Left lung (tissue), 14 donors: ENCODE measurements at places on chromosomes 11 and 22. TPM values are rescaled to one million over a fixed set of nuclear protein-coding genes. Genes with fewer than 3 reads are reported as not detected.
A peak's percentile ranks its signal among the peaks of the same experiment; 100 is the strongest.

APOBEC3C gene
- 36.1 TPM for total RNA-seq

SF3A1 gene
- total RNA-seq, result 133 TPM

BTG4 gene
- total RNA-seq, result not detected

KRTAP5-2 gene
- total RNA-seq, result not detected

HMOX1 gene
- total RNA-seq, result 43.4 TPM

CD3G gene
- total RNA-seq, result 3.8 TPM

DNA sequence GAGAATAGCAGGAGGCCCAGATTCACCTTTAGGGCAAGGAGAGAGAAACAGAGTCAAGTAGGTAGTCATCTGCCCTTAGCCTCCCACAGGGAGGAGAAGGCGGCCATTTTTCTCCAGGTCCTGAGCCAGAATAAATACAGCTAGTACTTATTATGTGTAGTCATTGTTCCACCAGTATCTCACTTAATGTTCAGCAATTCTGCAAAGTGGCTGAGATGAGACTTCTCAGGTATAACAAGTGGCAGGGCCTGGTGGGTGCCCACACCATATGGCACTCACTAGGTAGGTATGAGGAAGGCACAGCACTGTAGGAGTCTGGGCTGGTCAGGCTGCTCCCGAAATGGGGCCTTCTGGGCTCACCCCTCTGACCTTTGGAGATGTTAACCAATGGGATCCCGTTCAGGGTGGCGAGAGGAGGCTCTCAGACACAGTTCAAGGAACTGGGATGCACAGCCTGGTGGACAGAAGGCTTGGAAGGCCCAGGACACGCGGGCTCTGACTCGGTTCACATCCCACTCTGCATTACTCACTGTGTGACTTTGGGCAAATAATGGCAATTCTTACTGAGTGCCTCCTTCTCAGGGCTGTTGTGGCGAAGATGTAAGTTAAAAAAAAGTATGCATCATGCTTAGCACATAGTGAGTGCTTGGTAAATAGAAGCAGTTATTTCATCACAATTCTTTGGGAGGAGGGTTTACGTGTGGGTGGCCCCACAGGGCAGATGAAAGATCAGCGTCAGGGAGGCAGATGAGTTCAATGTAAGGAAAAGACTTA lies 25.1 kb downstream of the RTN4RL2 start:
- H3K36me3 ChIP-seq, result no peaks in the 10 kb centered on the region
- H3K4me1 ChIP-seq, result peaks cover 44% of the 10 kb centered on the region
- DNase-seq, result no peak
- peaks cover 33% of the 10 kb centered on the region for H3K27me3 ChIP-seq
- H3K27ac ChIP-seq, result no peak overlapping the region

DNA sequence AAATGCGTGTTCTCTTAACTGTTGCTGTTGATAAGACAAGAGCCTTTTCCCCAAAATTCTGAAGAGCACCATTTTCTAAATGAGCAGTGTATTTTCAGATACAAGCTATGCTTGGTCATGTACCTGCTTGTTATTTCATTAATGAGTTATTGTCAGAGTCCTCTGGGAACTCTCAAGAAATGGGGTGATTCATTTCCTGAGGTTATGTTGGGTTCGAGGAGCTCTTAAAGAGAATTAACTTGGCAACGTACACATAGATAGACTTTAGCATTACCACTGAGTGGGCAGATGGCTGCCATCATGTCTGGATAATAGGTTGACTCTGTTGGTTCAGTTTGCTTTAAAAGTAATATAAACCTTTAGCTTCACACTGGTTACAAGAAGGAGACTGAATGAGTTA lies 87.9 kb upstream of the SORL1-AS1 start:
- no peaks in the 10 kb centered on the region for H3K4me1 ChIP-seq
- no peaks in the 10 kb centered on the region for H3K27me3 ChIP-seq
- no peak overlapping the region for H3K4me3 ChIP-seq
- no peak for DNase-seq
- H3K27ac ChIP-seq, result no peak overlapping the region
- H3K36me3 ChIP-seq, result no peaks in the 10 kb centered on the region

- no peak overlapping the region for H3K27ac ChIP-seq
- no peaks in the 10 kb centered on the region for H3K27me3 ChIP-seq
- H3K4me3 ChIP-seq, result no peak overlapping the region
- no peaks in the 10 kb centered on the region for H3K36me3 ChIP-seq
Measured at GRCh38 chr22:33255791-33256190, 197.6 kb upstream of the SYN3 start.

- H3K36me3 ChIP-seq, result no peaks in the 10 kb centered on the region
- no peak for DNase-seq
- no peaks in the 10 kb centered on the region for H3K4me1 ChIP-seq
- peak overlapping the region; percentile 24 for H3K27ac ChIP-seq
Measured at GRCh38 chr11:117281159-117281558, 10.0 kb upstream of the BACE1-AS start.

DNA sequence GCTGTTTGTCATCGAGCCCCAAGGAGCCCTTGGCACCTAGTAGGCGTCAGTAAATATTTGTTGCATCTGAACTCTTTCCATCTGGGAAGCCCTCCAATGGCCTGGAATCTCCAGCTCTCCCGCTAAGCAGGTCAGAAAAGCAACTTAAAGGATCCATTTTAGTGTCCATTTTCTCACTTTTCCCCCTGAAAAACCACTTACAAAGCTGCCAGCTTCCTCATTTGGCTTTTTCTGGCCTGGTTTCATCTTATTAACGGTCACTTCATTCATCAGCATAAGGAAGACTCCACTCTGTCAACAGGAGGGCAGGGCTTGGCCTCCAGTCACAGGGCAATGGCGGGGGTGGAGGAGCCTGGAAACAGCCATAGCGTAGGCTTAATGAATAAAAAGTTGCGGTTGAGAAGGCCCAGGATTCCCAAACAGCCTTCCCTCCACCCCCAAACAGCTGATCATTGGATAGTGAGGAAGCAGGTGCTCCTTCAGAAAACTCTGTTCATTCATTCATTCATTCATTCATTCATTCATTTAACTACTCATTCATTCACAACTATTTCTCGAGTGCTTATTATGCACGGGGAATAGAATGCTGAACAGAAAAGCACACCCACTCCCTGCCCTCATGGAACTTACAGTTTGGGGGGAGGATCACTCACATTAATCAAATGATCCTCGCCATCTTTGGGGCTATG lies 104.5 kb upstream of the RCN1 start:
- no peaks in the 10 kb centered on the region for H3K36me3 ChIP-seq
- H3K4me3 ChIP-seq, result no peak overlapping the region
- H3K4me1 ChIP-seq, result peaks cover 4% of the 10 kb centered on the region
- H3K27ac ChIP-seq, result no peak overlapping the region
- DNase-seq, result no peak

DNA sequence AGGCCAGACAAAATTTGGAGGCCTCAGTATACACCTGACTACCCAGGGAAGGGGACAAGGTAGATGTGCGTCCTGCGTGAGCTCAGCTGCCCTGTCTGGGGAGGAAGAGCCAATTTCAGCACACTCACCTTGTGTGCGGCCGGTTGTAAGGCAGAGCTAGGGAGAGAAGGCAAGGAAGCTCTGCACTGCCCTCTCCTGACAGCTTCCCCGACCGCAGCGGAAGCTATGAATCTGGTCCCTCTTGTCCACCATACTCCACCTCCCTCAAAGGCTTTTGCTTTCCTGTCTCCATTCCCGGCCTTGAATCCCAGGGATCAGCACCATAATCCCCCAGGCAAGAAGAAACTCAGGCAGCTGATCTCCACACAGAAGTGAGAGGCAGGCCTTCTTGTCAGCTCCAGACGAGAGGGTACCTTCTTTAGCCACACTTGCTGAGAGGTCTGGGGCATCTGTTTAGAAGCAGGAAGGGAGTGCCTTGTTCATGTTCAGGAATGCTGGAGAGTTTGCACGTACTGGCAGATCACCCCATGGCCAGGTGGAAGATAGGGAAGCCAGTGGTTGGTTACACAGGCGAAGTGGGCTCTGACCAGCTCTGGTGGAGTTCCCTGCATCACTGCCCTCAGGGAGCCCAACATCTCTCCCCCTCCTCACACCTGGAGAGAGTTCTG lies 62.5 kb downstream of the FEZ1 start:
- H3K27me3 ChIP-seq, result no peaks in the 10 kb centered on the region
- no peak overlapping the region for H3K4me3 ChIP-seq
- H3K4me1 ChIP-seq, result no peaks in the 10 kb centered on the region
- H3K36me3 ChIP-seq, result no peaks in the 10 kb centered on the region
- H3K27ac ChIP-seq, result no peak overlapping the region
- peak; percentile 54 for DNase-seq

GRCh38 chr22:22929381-22930221 lies 42.0 kb downstream of the IGLL5 start:
- H3K4me1 ChIP-seq, result peaks cover 3% of the 10 kb centered on the region
- H3K27ac ChIP-seq, result no peak overlapping the region
- DNase-seq, result peak; percentile 33
- H3K27me3 ChIP-seq, result no peaks in the 10 kb centered on the region

- peaks cover 48% of the 10 kb centered on the region for H3K4me1 ChIP-seq
- no peaks in the 10 kb centered on the region for H3K27me3 ChIP-seq
- H3K27ac ChIP-seq, result peak overlapping the region; percentile 59
- DNase-seq, result no peak
- no peaks in the 10 kb centered on the region for H3K36me3 ChIP-seq
- peak overlapping the region; percentile 82 for H3K4me3 ChIP-seq
Measured at GRCh38 chr22:50199829-50200460, 866 bp upstream of the SELENOO start.

DNA sequence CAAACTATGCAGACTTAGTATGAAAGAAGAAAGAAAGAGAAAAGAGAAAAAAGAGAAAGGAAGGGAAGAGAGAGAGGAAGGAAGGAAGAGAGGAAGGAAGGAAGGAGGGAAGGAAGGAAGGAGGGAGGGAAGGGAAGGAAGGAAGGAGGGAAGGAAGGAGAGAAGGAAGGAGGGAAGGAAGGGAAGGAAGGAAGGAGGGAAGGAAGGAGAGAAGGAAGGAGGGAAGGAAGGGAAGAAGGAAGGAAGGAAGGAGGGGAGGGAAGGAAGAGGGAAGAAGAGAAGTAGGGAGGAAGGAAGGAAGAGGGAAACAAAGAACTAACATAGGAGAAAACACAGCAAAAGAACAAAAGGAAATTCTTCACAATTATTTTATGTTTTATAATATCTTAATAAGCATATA lies 502.1 kb downstream of the SOX6 start:
- no peak overlapping the region for H3K4me3 ChIP-seq
- DNase-seq, result no peak
- H3K27ac ChIP-seq, result no peak overlapping the region
- peaks cover 7% of the 10 kb centered on the region for H3K4me1 ChIP-seq

- H3K27me3 ChIP-seq, result no peaks in the 10 kb centered on the region
- H3K27ac ChIP-seq, result no peak overlapping the region
- H3K4me1 ChIP-seq, result peaks cover 17% of the 10 kb centered on the region
- no peak overlapping the region for H3K4me3 ChIP-seq
- no peaks in the 10 kb centered on the region for H3K36me3 ChIP-seq
Measured at GRCh38 chr22:31586137-31586920, 75.7 kb downstream of the PISD start.

DNA sequence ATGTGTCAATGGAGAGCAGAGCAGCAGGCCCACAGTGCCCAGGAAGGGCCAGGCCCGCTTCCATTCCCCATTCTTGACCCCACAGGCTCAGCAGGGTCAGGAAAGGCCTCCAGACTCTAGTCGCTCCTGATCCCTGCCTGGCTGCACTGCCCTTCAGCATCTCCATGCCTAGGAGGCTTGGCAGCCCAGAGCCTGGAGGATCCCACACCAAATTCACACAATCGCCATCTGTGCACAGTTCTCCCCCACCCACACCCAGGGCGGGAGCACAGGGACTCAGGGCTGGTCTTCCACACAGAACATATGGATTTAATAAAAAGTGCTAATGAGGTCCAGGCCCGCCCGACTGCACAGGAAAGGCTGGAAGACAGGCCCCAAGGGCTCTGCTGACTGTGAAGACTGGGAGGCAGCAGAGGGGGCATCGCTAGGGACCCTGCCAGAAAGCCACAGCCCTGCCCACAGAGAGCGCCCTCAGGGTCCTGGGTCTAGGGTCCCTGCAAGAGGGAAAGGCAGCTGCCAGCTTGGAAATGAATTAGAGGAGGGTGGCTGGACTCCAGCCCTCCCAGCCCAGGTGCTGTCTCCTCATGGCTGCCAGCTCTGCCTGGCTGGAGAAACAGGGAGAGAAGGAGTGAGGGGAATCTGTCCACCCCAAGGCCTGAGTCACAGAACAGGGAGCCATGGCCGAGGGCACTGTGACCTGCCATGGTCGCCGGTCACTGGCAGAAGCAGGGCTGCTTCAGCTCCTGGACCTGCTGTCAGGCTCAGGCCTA lies 39.7 kb downstream of the DKK3 start:
- no peak overlapping the region for H3K27ac ChIP-seq
- no peaks in the 10 kb centered on the region for H3K27me3 ChIP-seq
- H3K36me3 ChIP-seq, result no peaks in the 10 kb centered on the region
- H3K4me1 ChIP-seq, result peaks cover 8% of the 10 kb centered on the region
- DNase-seq, result no peak

DNA sequence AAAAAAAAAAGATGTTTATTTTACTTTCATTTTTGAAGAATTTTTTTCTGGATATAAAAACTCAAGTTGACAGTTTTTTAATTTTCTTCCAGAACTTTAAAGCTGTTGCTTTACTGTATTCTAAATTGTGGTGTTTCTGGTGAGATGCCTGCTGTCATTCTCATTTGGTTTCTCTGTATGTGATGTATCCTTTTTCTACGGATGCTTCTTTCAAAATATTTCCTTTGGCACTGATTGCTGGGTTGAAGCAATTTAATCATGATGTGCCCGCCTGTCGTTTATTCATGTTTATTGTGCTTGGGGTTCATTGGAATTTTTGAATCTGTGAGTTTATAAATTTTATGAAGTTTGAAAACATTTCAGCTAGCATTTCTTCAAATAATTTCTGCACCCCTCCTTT lies 29.4 kb upstream of the CTSD start:
- H3K4me1 ChIP-seq, result no peaks in the 10 kb centered on the region
- H3K27ac ChIP-seq, result peak overlapping the region; percentile 50
- no peak overlapping the region for H3K4me3 ChIP-seq

- H3K27me3 ChIP-seq, result no peaks in the 10 kb centered on the region
- H3K36me3 ChIP-seq, result peaks cover 43% of the 10 kb centered on the region
- peak overlapping the region; percentile 97 for H3K27ac ChIP-seq
- H3K4me3 ChIP-seq, result no peak overlapping the region
Measured at GRCh38 chr11:65290448-65291165, 24.1 kb upstream of the CDC42EP2 start.

DNA sequence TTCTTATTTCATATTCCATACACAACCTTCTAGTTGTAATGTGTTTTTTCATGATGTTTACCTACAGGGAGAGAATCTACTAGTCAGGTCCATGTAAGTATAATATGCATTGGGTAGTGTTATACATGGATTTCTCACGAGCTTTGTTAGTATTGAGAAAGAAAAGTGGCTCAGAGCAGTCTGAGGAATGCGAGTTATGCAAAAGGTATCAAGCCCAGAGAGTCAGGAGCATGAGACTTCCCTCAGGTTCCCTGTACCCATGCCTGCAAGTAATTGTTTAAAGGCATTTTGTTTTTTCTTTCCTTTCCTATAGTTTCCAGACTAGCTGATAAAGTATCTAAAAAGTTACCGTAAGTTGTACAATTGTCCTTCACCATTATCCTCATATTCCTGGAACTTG lies 66.1 kb downstream of the STK33 start:
- H3K4me1 ChIP-seq, result no peaks in the 10 kb centered on the region
- H3K27me3 ChIP-seq, result no peaks in the 10 kb centered on the region
- no peak for DNase-seq
- no peak overlapping the region for H3K27ac ChIP-seq
- H3K4me3 ChIP-seq, result no peak overlapping the region
